ENCODE measurements at places on chromosomes 7 and 10.

GRCh38 chr7:123410273-123410904 is 124.0 kb downstream of the IQUB start:
- DNase-seq, result no peak

- DNase-seq, result no peak
Observed at GRCh38 chr7:23520582-23520981, 11.2 kb downstream of the TRA2A start.

- no peak for DNase-seq
Observed at GRCh38 chr7:41425926-41426325, 277.0 kb downstream of the INHBA start.

DNA sequence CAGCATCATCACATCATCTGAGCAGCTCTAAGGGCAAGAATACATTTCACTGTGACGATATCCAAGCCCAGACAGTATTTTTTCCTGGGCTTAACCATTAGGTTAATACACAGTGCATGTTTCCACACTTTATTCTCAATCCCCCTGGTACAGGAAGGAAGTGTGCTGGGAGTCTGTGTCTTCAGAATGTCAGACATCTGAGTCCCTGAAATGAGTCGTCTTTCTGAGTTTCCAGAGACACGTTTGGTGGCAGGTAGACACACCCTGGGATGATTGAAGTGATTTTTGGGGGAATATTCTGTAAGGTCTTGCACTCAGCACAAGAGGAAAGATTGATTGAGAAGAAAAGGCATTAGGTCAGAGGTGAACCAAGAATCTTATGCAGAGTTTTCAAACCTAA is 13.1 kb upstream of the SHH start:
- DNase-seq, result no peak

GRCh38 chr7:129327076-129327475 is 102.2 kb downstream of the AHCYL2 start:
- no peak for DNase-seq

DNA sequence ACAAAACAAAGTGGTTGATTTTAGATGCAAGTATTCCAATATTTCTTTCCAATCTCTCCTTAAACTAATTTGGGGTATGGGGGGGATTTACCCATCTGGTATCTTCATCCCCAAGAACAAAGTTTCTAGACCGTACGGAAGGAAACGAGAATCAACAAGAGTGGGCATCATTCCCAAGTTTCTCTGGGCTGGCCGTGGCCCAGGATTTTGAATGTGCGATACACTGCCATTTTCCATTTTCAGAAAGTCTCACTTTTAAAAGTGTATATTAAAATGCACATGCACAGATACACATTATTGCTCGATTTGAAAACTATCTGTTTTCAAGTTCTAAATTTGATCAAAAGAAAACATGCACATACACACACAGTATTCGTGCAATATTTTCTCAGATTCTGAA is 234.5 kb downstream of the CHCHD3 start:
- DNase-seq, result no peak

DNA sequence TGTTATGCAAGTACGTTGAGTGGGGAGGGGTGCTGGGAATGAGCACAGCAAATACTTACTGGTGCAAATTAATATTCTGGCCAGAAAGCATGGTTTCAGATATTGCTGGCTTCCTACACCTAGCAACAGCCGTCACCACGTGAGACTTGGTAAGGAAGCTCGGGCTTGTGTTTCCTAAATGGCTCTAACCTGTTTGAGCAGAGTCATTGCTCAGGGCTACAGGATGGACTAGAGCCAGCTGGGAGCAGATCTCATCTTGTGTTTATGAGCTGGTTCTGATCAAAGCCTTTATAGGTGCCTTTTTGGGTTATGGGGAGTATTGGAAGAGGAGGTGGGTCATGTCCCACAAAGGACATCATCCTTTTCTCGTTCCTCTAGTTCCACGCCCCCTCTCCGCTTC is 200.3 kb downstream of the BUB3 start:
- DNase-seq, result no peak

- no peak for DNase-seq
Observed at GRCh38 chr10:42954766-42955492, 121.9 kb upstream of the RET start.

DNA sequence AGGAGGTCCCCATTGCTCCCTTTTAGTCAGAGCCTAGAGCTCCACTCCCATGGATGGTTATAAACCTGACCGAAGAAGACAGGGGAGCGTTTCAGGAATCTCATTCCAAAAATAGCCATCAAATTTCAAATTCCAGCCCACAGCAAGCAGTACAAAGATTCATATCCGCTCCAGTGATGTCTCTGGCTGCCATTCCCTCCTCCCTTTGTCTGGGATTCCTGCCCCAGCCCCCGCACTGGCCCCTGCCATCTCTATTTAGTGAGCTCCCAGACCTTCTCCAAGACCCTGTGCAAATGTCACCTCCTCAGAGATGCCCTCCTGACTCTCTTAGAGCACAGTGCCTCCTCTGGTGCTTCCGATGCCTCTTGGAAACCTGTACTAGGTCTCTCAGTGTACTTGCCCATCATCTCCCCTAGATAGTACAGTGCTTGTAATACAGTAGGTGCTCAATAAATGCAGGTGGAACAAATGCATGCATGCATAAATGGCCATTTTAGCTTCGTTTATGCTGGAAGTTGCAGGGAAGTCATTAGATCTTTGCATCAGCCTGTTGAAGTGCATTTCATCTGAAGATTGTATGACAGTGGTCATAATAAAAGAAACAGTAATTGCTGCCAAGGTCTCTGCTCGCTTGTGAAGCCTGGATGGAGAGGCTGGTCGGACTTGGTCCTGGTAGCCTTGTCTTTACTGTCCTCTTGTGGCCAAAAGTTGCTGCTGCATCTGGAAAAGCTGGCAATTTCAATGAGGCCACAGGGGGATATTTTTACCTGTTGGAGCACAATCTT is 32.0 kb upstream of the HABP2 start:
- no peak for DNase-seq

DNA sequence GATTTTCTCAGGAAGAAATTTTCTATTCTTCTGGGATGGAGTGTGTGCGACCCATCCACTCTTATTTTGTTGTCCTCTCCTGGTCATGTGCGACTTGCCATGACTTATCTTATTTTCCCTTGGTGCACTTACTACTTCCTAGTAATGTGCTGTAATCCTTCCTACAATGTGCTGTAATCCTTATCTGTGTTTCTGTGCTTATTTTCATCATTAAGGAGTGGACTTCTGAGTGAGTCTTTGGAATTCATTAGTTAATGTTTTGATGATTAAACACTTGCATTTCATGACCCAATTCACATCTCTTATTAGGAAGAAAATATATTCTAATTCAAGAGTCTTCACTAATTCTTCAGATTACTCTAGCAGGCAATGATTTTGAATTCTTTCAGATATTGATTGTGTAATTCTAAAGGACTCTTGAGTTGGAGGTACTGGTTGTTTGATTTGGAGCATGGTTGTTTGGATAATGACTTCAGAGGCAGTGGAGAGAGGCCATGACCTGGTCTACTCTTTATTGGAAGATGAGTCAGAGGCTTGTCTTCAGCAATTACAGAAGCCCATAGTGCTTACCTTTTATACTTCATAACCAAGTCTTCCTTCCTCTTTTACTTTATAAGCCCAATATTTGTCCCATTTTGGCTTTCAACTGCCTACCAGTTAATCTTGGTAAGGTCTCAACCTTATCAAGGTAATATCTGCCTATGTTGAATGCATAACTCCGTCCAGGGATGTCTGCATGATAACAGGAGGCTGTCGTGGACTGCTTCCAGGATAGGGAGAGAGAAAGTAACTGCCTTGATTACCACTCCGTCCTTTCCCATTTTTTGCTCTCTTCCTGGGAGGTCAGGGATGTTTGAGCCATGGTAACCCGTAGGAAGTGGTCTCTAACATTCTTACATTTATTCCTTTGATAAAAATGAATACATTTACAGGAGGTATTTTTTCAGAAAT is 278.3 kb upstream of the SP8 start:
- DNase-seq, result no peak

GRCh38 chr10:36606234-36606839 is 519.1 kb upstream of the ANKRD30A start:
- DNase-seq, result no peak

- no peak for DNase-seq
Observed at GRCh38 chr7:36896418-36896817, 172.1 kb upstream of the AOAH start.

DNA sequence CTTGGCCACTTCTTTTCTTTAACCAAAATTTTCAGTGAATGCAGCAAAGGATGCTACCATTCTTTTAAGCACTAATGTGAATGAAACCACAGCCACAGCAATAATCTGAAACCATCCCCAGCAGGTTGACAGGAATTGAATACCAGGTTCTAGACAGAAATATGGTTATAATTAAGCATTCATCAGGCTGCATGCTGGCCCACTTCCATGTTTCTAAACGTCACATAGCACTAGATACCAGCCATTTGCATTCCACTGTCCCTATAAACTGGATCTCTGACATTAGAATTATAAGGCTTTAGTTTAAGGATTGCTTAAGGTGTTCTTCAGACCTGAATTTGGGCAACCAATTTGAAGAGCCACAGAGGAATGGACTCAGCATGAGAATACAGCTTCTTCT is 340.8 kb upstream of the KLF6 start:
- DNase-seq, result no peak

- DNase-seq, result no peak
Observed at GRCh38 chr10:69123306-69123746, 652 bp upstream of the VPS26A start.

GRCh38 chr7:147904219-147904576 is 686.4 kb upstream of the C7orf33 start:
- DNase-seq, result no peak

- no peak for DNase-seq
Observed at GRCh38 chr7:16265863-16266458, 155.4 kb downstream of the CRPPA start.

- no peak for DNase-seq
Observed at GRCh38 chr7:36198854-36199266, 45.8 kb downstream of the EEPD1 start.

- DNase-seq, result no peak
Observed at GRCh38 chr10:3225561-3225960, 53.0 kb upstream of the PITRM1 start.

- no peak for DNase-seq
Observed at GRCh38 chr10:118251791-118252190, 90.3 kb downstream of the FAM204A start.

DNA sequence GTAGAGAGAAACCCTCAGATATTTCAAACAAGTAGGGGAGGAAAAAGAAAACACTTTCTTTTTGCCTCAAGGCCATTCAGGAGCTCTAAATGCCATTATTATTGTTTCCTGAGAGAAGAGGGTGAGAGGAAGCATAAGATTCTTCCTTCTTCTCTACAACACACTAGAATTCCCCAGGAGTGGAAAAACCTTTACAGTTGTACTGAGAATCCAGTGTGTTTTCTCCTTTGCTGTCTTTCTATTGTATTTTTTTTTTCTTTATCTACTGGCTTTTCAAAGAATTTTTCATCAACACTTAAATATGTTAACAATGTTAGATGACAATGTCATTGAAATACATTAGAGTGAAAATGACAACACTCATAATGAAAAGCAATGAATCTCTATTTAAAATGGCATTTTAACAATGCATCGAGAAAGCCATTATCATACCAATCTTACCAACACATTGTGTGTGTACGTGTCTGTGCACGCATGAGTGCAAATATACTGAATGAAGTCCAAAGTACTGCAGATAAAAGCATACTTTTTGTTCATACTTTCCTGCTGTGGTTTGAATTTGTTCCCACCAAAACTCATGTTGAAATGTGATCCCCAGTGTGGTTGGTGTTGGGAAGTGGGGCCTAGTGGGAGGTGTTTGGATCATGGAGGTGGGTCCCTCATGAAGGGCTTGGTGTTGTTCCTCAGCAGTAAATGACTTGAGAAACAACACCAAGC is 24.2 kb upstream of the MACC1 start:
- DNase-seq, result no peak

DNA sequence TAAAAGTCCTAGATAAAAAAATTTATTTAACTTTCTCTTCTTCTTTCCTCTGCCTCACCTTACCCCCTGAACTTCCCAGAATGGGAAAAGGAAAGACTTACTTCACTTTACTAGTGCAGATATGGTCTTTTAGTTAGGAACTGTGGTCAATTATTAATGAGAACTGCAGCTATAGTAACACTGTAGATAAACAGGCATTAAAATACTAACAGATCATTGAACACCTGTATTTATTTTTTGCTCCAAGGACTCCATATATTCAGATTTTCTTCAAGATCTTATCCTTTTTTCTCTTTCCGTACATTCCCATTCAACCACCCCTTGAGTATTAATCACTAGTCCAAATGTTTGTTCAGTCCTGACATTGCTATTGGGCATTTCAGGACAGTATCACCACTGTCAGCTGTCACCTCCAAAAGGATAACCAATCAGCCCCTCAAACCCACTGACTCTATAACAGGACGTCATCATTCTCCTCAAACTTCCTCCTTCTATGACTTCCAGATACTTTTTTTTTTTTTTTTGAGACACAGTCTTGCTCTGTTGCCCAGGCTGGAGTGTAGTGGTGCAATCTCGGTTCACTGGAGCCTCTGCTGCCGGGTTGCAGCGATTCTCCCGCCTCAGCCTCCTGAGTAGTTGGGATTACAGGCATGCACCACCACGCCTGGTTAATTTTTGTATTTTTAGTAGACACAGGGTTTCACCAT is 4.2 kb downstream of the CPVL start:
- DNase-seq, result no peak

DNA sequence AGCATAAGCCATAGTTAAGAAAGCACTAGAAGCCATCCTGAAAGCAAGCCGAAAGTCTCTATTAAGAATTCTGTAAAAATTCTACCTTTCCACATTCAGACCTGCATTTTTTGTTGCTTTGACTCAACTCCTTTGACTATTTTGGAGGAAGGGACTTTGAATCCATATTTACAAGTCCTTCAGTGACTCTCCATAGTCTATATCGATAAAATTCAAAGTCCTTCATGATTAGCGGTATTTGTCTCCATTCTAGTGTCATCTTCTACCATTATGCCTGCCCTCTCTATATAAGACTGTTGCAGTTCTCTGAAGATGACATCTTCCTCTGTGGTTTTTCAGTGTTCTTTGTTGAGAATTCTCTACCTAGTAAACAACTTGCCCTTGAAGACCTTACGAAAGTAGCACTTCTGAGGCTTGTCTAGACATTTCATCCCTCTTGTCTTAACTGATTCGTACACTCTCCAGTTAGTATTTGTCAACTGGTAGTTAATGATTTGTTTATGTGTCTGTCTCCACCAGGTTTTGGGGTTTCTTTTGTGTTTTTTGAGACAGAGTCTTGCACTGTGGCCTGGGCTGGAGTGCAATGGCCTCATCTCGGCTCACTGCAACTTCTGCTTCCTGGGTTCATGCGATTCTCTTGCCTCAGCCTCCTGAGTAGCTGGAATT is 1.7 kb downstream of the CCSER2 start:
- no peak for DNase-seq

DNA sequence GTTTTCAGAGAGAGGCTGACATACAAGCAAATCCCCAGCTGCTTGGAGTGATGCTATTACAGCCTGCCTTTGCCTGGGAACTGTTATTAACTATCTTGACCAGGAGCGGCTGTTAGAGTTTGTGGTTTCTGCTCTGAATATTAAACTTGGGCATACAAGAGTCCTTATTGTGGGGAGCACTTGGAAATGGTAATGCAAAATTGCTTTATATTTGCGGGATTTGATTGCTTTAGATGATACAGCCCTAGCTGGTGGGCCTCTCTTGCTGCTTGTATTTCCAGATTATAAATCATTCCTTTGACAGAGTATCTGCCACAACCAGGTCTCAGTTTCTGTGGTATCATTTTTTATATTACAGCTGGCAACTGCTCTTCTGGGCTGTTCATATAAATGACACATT is 101.9 kb upstream of the FAM204A start:
- DNase-seq, result no peak

All from NCI-H524 treated with DMSO at 0.1 percent for 48 hours (cell line).